HuH-7.5 (cell line): ENCODE measurements at places on chromosomes 7 and 10.
A peak's percentile ranks its signal among the peaks of the same experiment; 100 is the strongest.

DNA sequence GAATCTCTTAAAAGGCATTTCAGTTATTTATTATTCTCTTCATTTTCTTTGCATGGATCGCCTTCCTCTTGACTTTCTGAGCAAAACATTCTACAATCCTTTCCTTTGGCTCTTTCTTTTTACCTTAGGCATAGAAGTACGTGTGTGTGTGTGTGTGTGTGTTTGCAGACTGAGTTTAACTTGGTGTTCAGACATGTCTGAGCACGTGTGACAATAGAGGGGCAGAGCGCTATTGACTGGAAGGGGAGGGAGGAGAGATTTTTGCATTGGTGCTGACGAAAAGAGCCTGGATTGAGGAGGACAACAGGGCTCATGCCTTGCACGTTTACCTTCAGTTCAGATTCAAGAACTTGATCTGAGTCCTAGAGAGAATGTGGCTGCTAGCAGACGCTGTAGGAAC is 129.8 kb downstream of the SEC23IP start:
- no peak for DNase-seq

GRCh38 chr10:11793762-11794479 is 29.2 kb upstream of the PROSER2 start:
- DNase-seq, result peak; percentile 63

DNA sequence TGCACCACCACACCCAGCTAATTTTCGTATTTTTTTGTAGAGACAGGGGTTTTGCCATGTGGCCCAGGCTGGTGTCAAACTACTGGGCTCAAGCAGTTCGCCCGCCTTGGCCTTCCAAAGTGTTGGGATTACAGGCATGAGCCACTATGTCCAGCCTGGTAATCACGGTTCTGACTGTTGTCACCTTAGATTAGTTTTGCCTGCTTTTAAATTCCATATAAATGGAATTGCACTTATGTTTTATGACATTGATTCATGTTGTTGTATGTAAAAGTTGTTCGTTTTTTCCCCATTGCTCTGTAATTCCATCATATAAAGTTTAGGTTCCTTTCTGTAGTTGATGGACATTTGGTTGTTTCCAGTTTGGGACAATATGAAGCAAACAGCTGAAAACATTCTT is 106.0 kb downstream of the CAMK1D start:
- no peak for DNase-seq

- DNase-seq, result no peak
Observed at GRCh38 chr10:117250411-117250810, 9.5 kb downstream of the SLC18A2 start.

DNA sequence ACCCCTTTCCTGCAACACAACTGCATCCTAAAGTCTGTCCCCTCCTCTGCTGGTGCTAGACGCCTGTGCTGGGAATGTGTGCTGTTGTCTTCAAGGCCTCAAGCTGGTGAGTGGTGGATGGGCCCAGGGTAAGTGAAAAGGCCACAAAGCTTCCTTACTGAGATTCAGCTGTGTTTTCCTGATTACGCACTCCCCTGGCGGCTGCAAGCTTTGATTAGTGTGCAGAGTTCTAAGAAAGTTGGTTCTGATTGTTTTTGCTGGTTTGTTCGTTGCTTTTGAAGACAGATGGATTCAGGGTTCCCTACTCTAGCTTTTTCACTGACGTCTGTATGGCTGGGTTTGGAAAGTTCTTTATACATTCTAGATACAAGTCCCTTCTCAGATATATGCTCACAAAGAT is 11.9 kb upstream of the FOXL3 start:
- DNase-seq, result no peak

GRCh38 chr7:110759069-110759468 is 331.9 kb upstream of the LRRN3 start:
- DNase-seq, result no peak

- DNase-seq, result no peak
Observed at GRCh38 chr10:123399276-123399839, 245.2 kb downstream of the BUB3 start.
